ENCODE measurements at places on chromosomes 11 and 22. TPM values are rescaled to one million over a fixed set of nuclear protein-coding genes. Genes with fewer than 3 reads are reported as not detected.

The SHISA8 gene
- total RNA-seq = not detected

The KCTD14 gene
- not detected for total RNA-seq

The ABTB2 gene
- 0.72 TPM for total RNA-seq

The SLC16A8 gene
- total RNA-seq = not detected

The RFPL1 gene
- total RNA-seq = not detected

The MIAT gene
- total RNA-seq = 1.9 TPM

The P4HA3 gene
- total RNA-seq = 1.5 TPM

The CABP7 gene
- 0.19 TPM for total RNA-seq

The TNKS1BP1 gene
- 43.8 TPM for total RNA-seq

The CFAP300 gene
- total RNA-seq = 9.1 TPM

The C22orf31 gene
- total RNA-seq = not detected

The CLTCL1 gene
- 3.4 TPM for total RNA-seq

The SAA4 gene
- 0.43 TPM for total RNA-seq

The OR5A1 gene
- total RNA-seq = not detected

The MRGPRF gene
- 0.69 TPM for total RNA-seq

The ACTN3 gene
- 11.2 TPM for total RNA-seq

The MTA2 gene
- 139 TPM for total RNA-seq
